Activated T-cell treated with anti-CD3 and anti-CD28 coated beads for 1 hour (primary cell): ENCODE measurements at places on chromosomes 16 and 17.

DNA sequence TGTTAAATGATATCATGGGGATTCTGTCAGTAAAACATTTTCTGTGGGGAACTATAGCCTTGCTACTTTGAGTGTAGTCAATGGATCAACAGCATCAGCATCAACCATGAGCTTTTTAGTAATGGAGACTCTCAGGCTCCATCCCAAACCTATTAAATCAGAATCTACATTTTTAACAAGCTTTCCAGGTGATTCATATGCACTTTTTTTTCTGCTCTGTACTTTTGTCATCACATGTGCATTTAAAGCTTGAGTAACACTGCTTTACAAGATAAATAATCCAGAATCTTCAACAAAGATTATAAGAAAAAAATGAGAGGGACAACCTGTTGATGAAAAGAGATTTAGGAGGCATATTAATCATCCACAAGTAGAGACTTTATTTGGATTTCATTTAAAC is 23.5 kb downstream of the NUP93 start:
- no peak for DNase-seq

- DNase-seq = no peak
Measured at GRCh38 chr17:17494499-17494869, 1.7 kb downstream of the RASD1 start.

GRCh38 chr17:16377941-16378341 is 3.0 kb upstream of the UBB start:
- DNase-seq = no peak

GRCh38 chr16:17166095-17166494 is 304.7 kb downstream of the XYLT1 start:
- DNase-seq = no peak

- DNase-seq = no peak
Measured at GRCh38 chr17:13395862-13396261, 205.9 kb downstream of the HS3ST3A1 start.

GRCh38 chr16:75294773-75295459 is 43.5 kb upstream of the BCAR1 start:
- no peak for DNase-seq

GRCh38 chr16:28191364-28191960 is 20.3 kb downstream of the XPO6 start:
- DNase-seq = no peak

DNA sequence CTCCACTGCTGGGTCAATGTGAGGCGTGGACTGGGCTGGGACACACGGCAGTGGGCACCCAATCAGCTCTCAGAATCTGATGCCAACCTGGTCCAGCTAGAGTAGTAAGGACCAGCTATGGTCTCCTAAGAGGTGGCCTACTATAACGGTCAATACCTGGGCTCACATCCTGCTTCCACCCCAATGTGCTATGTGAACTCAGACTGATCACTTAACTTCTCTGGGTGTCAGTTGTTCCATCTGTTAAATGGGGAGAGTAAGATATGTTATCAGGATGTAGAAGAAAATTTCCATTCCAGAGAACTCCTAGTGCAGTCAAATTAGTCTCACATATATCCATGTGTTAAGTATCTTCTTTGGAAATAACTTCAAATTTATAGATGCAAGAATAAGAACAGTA is 14.2 kb downstream of the FAM117A start:
- DNase-seq = no peak

GRCh38 chr16:12784076-12784475 is 19.6 kb downstream of the CPPED1 start:
- no peak for DNase-seq

GRCh38 chr17:72117535-72118334 is 3.1 kb upstream of the SOX9 start:
- DNase-seq = no peak

- DNase-seq = no peak
Measured at GRCh38 chr17:77286641-77287431, 146.1 kb downstream of the SEC14L1 start.

DNA sequence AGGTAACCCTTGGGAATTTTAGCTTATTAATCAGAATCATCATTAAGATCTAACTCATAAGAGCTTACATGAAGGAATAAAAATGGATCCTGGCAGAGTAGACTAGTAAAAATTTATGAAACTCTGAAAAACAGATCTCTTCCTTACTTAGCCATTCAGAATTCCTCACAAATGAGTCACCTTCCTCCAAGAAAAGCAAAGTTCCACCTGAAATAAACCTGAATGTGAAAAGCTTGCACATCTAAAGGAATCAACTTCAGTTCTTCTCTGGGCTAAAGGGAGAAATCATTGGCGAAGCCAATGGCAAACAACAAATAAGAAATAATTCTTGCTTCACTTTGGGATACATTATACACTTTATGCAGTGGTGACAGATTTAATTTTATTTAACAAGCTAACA is 22.7 kb downstream of the MYO1D start:
- DNase-seq = no peak
